ENCODE measurements at places on chromosomes 2 and 18. TPM values are rescaled to one million over a fixed set of nuclear protein-coding genes. Genes with fewer than 3 reads are reported as not detected.

DNA sequence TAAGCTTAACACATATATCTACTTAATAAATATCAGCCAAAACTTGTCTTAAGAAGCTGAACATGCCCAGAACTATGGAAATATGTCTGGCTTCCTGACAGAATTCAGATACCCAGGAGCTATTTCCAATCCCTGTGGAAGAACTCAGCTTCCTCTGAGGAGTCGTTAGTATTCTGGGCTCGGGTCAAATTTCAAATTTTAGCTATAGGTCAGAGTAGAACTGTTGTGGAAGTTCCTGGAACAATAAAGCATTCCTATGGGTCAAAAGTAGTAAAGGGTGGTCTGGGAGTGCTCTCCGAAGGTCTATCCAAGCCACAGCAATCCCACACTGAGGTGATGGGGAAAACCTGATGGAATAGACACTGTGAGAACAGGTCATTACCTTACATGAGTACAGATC is 342.7 kb upstream of the CHST9 start:
- no peaks in the 10 kb centered on the region for H3K27me3 ChIP-seq
- no peak overlapping the region for H3K4me3 ChIP-seq
- H3K27ac ChIP-seq = peak overlapping the region; percentile 25
- peak; percentile 61 for DNase-seq
- no peaks in the 10 kb centered on the region for H3K36me3 ChIP-seq
- peaks cover 5% of the 10 kb centered on the region for H3K4me1 ChIP-seq

DNA sequence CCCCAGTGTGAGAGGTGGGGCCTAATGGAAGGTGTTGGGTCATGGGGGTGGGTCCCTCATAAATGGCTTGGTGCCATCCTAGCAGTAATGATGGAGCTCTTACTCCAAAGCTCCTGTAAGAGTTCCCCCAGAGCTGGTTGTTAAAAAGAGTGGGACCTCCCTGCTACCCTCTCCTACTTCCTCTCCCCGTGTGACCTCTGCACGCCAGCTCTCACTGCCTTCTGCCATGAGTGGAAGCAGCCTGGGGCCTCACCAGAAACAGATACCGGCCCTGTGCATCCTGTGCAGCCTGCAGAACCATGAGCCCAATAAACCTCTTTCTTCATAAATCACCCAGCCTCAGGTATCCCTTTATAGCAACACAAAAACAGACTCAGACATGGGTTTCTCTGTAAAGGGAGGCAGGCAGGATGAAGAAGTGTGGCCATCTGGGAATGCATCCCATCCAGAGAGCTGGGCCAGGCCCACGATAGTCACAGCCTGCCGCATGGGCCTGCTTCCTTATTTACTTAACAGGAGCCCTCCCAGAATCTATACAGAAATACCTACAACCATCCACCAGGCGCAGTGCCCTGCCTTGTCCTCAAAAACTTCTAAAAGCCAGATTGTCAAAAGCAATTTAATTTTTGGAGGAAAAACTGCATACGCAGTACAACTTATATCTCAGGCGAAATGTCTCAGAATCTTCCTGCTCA is 7.5 kb downstream of the PRLH start:
- H3K4me3 ChIP-seq = no peak overlapping the region
- no peaks in the 10 kb centered on the region for H3K36me3 ChIP-seq
- H3K27ac ChIP-seq = no peak overlapping the region

GRCh38 chr2:167827352-167828097 is 419.9 kb downstream of the STK39 start:
- no peaks in the 10 kb centered on the region for H3K36me3 ChIP-seq
- H3K4me3 ChIP-seq = no peak overlapping the region
- H3K27me3 ChIP-seq = no peaks in the 10 kb centered on the region
- H3K4me1 ChIP-seq = no peaks in the 10 kb centered on the region
- no peak for DNase-seq

DNA sequence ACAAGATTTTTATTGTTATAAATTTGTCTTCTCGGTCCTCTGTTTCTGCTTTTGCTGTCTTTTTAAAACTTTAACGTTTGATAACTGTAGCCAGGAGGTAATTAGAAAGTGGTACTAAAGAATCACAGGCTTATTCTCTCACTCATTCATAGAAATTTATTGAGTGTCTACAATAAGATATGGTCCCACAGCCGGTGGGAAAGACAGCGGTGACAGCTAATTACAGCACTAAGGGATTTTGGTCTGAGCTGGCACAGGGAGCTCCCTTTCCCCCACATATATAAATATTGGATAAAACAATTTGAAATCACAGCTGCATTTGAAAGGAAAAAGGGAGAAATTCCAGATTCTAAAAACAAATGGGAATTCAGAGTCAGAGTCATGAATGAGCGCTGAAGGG is 93.1 kb upstream of the CAPN13 start:
- peak; percentile 34 for DNase-seq
- no peaks in the 10 kb centered on the region for H3K36me3 ChIP-seq
- no peaks in the 10 kb centered on the region for H3K27me3 ChIP-seq
- no peak overlapping the region for H3K27ac ChIP-seq
- no peaks in the 10 kb centered on the region for H3K4me1 ChIP-seq

DNA sequence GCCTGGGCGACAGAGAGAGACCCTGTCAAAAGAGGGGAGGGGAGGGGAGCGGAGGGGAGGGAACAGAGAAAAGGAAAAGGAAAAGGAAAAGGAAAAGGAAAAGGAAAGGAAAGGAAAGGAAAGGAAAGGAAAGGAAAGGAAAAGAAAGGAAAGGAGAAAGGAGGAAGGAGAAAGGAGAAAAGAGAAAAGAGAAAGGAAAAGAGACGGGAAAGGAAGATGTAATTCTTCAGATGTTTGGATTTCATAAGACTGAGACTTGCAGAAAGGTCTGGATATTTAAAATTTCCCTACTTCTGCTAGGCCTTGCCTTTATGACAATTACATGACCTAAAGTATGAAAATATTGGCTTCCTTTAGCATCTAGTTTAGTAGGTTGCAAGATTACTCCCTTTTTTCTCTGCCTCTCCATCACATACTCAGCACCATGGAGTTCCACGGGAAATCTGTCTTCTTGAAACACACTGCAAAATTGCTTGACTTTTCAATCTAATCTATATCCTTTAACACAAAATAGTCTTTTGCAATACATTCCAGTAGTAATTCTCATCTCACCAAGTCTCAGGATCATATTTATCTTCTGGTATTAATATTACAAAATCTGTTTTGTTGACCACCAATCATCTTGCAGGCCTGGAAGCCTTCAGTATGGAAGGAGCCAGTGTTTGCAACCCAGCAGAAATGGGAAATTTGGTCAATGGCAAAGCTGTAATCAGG is 383.5 kb downstream of the ZEB2 start:
- no peaks in the 10 kb centered on the region for H3K36me3 ChIP-seq
- DNase-seq = no peak
- H3K4me1 ChIP-seq = no peaks in the 10 kb centered on the region
- no peak overlapping the region for H3K4me3 ChIP-seq
- H3K27ac ChIP-seq = no peak overlapping the region

Gene CAPN14
- 0.08 TPM for polyA plus RNA-seq

DNA sequence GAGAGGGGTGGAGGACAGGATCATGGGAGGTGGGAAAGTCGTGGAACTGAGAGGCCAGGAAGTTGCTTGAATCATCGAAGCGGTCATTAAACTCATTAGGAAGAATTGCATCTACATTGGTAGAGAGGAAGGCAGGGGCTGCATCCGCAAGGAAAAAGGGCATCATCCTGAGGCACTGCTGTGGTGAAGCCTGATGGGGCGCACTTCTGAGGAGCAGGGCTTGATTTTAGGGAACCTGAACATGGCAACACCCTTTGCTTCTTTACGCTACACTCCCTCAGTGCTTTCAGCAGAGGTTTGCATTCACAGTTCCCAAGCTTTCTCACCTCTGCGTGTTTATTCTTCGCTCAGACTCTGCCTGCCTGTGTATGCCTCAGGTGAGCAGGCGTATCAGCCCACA is 352.0 kb upstream of the RAB6C start:
- no peak overlapping the region for H3K4me3 ChIP-seq
- H3K4me1 ChIP-seq = no peaks in the 10 kb centered on the region
- H3K27me3 ChIP-seq = no peaks in the 10 kb centered on the region
- H3K27ac ChIP-seq = no peak overlapping the region
- no peaks in the 10 kb centered on the region for H3K36me3 ChIP-seq

Gene LOXHD1
- 1.4 TPM for polyA plus RNA-seq

Gene C2orf66
- not detected for polyA plus RNA-seq

Gene PTH2R
- polyA plus RNA-seq = 0.24 TPM

GRCh38 chr2:203928849-203929248 is 7.7 kb upstream of the ICOS start:
- H3K27ac ChIP-seq = no peak overlapping the region
- H3K36me3 ChIP-seq = no peaks in the 10 kb centered on the region
- H3K4me1 ChIP-seq = no peaks in the 10 kb centered on the region
- no peaks in the 10 kb centered on the region for H3K27me3 ChIP-seq

Gene RIT2
- not detected for polyA plus RNA-seq

- peak overlapping the region; percentile 71 for H3K4me3 ChIP-seq
- H3K36me3 ChIP-seq = peaks cover 6% of the 10 kb centered on the region
Observed at GRCh38 chr2:1742681-1743395, 1.5 kb downstream of the PXDN start.

Gene ANKMY1
- polyA plus RNA-seq = 9.6 TPM

- DNase-seq = no peak
- H3K36me3 ChIP-seq = no peaks in the 10 kb centered on the region
- H3K4me3 ChIP-seq = no peak overlapping the region
- H3K4me1 ChIP-seq = no peaks in the 10 kb centered on the region
- no peak overlapping the region for H3K27ac ChIP-seq
Observed at GRCh38 chr2:129802290-129802689, 177.2 kb upstream of the RAB6C start.

DNA sequence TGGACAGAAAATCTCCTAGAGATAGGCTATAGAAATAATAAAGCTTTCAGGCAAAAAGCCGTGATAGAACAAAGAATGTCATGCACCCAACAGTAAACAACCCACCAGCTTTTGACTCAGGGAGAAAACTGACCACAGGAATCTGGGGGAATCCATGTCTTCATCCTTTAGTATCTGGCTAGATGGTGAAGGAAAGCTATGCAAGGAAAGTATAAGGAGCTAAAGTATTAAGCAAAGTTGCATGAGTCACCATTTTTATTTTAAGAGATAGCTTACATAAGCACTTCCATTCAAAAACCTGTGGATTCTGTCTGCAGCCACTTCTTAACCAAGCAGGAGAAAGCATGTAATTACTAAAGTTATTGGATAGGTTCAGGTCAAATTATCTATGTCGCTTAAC is 363.8 kb downstream of the LRP1B start:
- H3K36me3 ChIP-seq = no peaks in the 10 kb centered on the region
- no peak for DNase-seq
- no peaks in the 10 kb centered on the region for H3K4me1 ChIP-seq
- no peak overlapping the region for H3K27ac ChIP-seq
- no peaks in the 10 kb centered on the region for H3K27me3 ChIP-seq

DNA sequence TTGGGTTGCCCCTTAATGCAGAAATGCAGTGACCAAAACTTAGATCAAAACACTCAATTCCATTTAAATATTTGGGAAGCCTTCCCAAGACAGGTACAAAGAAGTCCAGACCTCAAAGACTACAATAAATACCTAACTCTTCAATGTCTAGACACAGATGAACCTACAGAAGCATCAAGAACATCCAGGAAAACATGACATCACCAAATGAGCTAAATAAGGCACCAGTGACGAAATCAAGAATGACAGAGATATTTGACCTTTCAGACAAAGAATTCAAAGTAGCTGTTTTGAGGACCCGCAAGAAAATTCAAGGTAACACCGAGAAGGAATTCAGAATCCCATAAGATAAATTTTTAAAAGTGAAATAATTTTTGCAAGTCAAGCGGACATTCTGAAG is 140.2 kb downstream of the XIRP2 start:
- no peaks in the 10 kb centered on the region for H3K36me3 ChIP-seq
- no peak overlapping the region for H3K27ac ChIP-seq
- no peaks in the 10 kb centered on the region for H3K27me3 ChIP-seq
- no peak overlapping the region for H3K4me3 ChIP-seq
- DNase-seq = no peak

GRCh38 chr18:23387265-23387664 is 65.8 kb upstream of the RIOK3 start:
- H3K4me1 ChIP-seq = no peaks in the 10 kb centered on the region
- peaks cover 3% of the 10 kb centered on the region for H3K36me3 ChIP-seq
- H3K27me3 ChIP-seq = no peaks in the 10 kb centered on the region
- no peak overlapping the region for H3K4me3 ChIP-seq
- no peak for DNase-seq
